Caco-2 (cell line): ENCODE measurements at places on chromosomes 3 and 15.
A peak's percentile ranks its signal among the peaks of the same experiment; 100 is the strongest.

DNA sequence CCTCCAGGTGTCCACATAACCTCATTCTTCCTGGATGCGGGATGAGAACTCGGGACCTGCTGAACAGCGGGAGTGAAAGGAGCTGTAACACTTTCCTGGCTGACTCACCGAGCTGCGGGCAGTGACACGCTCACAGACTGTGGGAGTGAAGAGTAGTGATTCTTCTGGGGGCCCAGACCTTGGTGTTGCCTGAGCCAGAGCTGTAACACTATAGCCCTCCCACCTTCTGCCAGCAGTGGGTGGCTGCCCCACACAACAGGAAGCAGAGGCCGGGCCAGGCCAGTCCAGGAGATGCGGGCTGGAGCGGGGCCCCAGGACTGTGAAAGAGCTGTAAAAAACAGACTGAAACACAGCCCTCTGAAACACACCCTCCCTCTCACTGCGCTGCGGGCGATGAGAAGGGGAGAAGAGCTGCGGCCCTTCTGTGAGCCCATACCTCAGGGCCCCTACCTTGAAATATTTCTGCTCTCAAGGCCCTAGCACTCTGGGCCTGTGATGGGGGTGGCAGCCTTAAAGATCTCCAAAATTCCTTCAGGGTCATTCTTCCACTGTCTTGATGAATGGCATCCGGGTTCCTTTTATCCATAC, 464.0 kb upstream of the CCDC54 start:
- no peak for DNase-seq

GRCh38 chr3:15683253-15683652, 81.7 kb downstream of the BTD start:
- no peak for DNase-seq

DNA sequence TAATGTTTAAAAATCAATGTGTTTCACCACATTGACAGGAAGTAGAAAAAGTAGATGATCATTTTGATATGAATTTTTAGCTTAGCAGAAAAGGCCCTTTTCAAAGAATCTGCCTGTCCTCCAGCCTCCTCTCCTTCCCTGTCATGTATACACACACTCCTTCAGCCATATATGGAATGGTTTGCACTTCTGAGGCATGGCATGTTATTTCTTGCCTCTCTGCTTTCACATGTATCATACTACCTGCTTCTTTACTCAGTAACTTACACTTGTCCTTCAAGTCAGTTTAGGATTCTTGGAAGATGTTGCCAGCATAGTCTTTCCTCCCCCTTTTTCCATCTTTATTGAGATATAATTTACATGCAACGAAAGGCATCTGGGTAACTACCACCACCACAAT, 79.0 kb downstream of the REC114 start:
- DNase-seq, result no peak

- no peak for DNase-seq
These were observed 42.1 kb upstream of the TSPAN3 start for GRCh38 chr15:77112838-77113504.

DNA sequence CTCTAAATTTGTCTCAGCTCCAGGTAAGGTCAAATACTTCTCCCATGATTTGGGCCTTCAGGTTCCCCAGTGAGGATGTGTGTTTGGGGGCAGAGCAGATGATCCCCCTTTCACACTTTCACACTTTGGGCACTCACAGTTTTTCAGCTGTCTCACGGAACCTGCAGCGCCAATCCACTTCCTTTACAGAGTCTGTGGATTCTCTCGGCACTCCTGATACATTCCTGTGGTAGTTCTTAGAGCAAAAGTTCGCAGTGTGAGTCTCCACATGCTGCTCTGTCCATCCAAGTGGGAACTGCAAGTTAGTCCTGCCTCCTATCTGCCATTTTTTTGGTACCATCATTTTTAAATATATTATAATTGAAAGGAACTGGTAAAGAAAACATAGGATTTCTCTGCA, 20.2 kb upstream of the CPOX start:
- no peak for DNase-seq

DNA sequence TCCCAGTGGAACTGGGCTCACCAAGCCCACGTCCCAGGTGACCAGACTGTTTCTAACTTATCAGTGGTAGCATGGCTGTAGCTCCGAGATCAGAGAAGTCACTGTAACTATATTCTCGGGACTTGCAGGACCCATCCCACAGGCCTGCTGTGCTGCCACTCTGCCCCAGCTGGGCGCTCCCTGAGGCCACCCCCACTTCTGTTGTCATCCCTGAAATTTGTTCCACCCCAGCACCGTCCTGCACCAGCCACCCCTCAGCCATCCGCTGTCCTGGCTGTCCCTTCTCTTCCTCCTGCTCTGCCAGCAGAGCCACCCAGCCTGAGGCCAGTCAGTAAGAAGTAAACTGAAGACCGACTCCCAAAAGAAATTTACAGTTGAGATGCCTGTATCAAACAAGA, 33.0 kb upstream of the VILL start:
- no peak for DNase-seq

DNA sequence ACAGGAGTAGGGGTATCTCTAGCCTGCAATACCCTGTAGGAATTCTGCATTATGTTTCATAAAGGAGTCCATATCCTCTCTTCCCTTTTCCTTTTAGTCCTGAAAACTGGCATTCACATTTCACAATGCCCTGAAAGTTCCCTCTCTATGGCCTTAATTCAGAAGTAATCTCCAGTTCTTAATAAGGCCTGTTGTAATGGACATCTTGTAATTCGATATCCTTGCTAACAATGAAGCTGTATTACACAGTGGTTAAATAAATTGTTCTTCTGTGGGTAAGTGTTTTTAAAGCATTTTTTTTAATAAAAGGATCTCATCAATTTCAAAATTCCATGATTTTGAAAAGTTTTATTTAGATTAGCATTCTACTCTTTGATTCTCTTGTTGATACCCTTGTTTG, 34.3 kb upstream of the NEO1 start:
- DNase-seq, result no peak

- DNase-seq, result peak; percentile 65
These were observed 38.6 kb upstream of the SFMBT1 start for GRCh38 chr3:53084310-53085001.

DNA sequence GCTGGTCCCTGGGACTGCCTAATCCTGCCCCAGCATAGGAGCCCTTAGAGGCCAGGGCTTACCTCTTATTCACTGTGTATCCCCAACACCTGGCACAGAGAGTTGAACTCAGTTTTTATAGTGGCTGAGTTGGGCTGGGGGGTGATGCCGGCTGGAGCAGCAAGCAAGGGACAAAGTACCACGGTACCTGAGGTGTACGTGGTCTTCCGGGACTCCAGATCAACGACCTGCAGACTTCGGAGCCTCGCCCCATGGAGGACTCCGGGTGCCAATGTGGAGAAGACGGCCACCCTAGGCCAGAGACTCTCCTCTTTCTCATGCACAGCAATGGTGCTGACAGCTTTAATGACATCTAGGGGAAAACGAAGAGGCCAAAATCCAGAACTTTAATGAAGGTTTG, 8.1 kb downstream of the WDR73 start:
- DNase-seq, result no peak

DNA sequence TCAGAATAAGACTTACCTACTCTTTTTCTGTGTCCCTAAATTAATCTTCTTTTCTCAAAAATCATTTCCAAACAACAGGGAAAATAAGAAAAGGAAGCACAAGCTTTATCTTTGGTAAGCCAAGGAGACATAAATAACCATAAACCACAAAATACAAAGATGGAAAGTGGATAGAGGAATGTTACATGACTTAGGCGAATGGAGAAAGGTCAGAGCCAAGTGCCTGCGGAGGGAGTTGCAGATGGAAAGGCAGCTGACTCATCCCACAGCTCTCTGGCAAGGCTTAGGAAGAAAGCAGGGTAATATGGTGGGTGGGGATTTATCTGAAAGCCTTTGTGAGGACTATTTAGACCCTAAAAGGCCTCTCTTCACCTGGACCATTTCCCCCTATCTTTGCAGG, 72.8 kb downstream of the GALK2 start:
- no peak for DNase-seq

DNA sequence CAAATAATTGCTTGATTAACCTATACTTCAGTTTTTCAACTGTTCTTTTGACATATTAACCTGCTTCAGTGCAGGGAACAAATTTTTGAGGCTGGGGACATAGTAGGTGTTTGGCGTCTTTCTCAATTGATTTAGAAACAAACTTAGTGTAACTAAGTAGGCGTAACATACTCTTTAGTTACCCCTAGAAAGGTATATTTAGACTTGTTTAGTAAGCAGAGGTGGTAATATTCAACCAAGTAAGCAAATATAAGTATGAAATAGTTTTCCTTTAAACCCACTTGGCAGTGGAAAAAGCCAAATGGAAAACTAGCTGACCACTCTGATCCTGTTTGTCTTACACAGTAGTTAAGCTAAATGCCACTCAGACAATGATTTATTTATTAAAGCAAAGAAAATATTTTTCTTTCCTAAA, 113.2 kb downstream of the MBNL1 start:
- no peak for DNase-seq

- no peak for DNase-seq
These were observed 26.2 kb upstream of the IL16 start for GRCh38 chr15:81170511-81170910.

DNA sequence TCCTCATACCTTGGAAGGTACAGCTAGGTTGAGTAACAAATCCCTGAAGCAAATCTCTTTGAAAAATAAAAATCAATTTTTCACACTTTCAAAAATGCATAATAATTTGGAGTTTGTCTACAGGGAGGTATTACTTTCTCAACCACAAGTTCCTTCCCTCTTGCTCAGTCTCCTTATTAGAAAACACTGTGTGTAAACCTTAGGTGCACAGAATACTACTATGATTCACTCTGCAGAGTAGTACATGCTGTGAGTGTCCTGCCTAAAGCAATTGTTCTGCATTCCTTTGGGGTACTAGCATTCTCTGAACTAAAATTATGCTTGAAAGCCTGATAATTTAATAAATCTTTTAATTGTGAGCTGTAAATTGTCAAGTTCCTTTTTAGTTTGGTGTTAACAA, 115.9 kb upstream of the EPHA3 start:
- no peak for DNase-seq

DNA sequence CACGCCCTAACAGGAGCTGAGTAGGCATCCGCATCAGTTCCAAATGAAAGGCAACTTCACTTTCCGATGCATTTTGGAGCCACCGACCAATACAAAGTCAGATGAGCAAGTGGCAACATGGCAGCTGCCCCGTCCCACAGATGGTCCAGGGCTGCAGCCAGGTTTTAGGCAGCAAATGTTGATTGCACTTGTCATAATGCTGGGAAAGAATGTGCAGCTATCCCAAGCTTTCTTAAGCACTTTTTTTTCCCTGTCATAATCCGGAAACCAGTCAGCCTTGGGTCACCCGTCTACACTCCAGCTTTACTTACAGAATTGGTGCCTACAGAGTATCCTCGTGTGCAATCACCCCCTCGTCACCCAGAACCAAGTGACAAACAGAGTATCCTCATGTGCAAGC, 147.7 kb downstream of the CHSY1 start:
- no peak for DNase-seq

DNA sequence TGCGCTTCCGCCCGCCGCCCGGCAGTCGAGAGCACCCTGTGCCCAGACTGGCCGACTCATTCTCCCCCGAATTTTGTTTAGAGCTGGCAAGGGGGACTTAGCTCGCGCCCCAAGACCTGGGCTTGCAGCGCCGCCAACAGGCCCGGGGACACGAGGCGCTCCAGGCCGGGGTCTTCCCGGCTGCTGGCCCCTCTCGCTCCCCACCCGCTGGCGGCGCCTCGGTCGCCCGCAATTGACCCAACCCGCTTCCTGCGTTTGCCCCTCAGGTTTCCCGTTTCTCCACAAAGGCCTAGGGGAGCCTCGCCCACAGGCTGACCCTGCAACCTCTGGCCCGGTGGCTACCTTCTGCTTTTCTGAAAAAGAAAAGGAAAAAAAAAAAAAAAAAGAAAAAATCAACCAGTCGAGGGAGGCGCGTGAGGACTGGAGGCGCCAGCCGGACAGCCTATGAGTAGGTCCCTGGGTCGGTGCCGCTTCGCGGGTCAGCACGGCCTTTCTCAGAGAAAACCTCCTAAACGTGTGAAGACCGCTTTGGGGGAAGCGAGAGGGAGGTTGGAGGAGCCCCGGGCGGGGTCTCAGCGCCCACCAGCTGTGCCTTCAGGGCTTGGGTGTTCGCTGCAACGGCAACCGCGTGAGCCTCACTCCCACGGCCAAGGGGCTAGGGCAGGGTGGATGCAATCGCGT, 7.2 kb downstream of the FOXL2 start:
- DNase-seq, result no peak

GRCh38 chr15:81092559-81092902, 41.5 kb upstream of the CFAP161 start:
- DNase-seq, result no peak

- DNase-seq, result no peak
These were observed 48.8 kb upstream of the MEIS2 start for GRCh38 chr15:37149146-37149545.

GRCh38 chr3:20080956-20081554, 40.8 kb downstream of the KAT2B start:
- no peak for DNase-seq

GRCh38 chr3:157502916-157503595, at the start of gene VEPH1:
VEPH1 (minus strand) TSS chr3:157503416; CDS start chr3:157495349, 8,067 bp downstream.
- peak; percentile 9 for DNase-seq

- no peak for DNase-seq
These were observed 140.6 kb upstream of the BHLHE40 start for GRCh38 chr3:4838621-4839022.

DNA sequence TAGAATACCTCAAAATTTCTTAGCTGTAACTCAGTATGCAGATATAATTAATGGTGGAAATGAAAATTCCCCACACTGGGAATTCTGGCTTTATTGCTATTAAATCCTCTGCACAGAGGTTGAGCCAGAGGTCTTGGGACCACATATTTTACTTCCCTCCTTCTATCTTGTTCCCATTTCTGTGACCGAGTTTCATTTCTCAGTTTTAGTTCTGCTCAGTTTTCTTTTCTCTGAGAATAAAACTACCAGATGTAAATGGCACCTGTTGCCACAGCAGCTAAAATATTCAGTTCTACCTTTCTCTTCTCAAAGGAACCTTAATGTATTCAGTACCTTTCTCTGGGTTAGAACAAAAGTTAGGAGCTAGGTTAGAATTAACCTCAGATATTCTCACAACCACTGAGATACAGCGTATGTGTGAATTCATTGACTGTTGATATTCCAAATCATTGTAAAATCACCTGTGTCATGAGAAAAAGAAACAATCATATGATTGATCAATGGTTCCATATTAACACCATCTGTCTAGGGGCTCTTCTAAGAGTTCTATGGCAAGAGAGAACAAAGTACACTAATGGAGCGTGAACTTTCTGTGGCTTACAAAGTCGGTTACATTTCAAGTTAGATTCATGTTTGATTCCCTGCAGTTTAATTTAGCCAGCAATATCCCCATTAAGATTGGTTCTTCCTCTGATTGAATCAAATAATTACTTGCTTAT, 374.1 kb downstream of the EFHB start:
- DNase-seq, result no peak
